Hepatocyte (in vitro differentiated cells): ENCODE measurements at places on chromosomes 1 and 21. TPM values are rescaled to one million over a fixed set of nuclear protein-coding genes. Genes with fewer than 3 reads are reported as not detected.

DNA sequence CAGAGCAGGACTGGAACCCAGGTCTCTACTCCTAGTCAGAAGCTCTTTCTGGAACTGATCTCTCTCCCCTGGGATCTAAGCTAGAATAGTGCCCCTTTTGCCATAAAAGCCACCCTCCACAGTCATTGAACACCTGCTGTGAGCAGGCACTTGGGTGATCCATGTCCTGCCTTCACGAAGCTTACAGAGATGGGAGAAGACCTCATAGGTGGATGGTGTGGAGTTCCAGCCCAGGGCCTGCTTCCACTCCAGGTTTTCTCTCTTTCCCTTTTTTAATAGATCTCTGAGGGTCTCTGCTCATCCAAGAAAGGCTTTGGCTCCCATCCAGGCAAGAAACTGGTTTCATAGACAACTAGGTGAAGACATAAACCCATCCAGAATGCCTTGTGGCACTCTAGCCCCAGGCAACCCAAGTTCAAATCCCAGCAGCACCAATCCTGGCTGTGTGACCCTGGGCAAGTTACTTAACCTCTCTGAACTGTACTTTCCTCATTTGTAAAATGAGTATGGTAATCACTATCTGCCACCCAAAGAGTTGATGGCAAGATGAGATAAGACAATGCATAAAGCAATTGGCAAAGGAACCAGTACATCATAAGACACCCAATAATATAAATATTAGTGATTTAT, 46.4 kb upstream of the TMEM51 start:
- no peak for DNase-seq

DNA sequence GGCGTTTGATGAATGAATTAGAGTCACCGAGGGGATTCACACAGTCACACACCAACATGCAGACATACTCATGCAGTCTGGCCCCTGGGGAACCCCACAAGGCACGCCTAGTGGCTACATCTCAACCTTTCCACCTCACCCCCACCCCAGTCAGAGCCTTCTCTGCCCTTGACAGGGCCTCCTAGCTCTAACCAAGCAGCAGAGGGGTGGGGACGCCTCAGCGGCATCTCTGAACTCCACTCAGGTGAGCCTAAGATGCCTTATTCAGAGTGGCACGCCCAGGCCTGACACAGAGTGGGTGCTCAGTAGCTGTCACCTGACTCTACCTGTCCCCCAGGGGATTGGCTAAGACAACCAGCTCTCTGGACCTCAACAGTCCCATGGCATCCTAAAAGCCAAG, 3.7 kb upstream of the SDC3 start:
- DNase-seq, result no peak

GRCh38 chr1:25702101-25702775, 85.6 kb downstream of the MAN1C1 start:
- DNase-seq, result no peak

- DNase-seq, result peak; percentile 40
Observed at GRCh38 chr21:26965907-26966581, 844 bp downstream of the ADAMTS5 start.

GRCh38 chr1:228734881-228735801, at the start of gene RHOU:
RHOU (plus strand) TSS chr1:228735479; CDS start chr1:228735743, 264 bp downstream.
- peak; percentile 93 for DNase-seq

GRCh38 chr1:183872403-183872802, 67.5 kb downstream of the RGL1 start:
- no peak for DNase-seq

The NGF gene
- polyA plus RNA-seq, result 0.60 and 2.6 TPM in 2 replicates
